NCI-H774 (cell line): ENCODE measurements at places on chromosomes 7 and 10.
A peak's percentile ranks its signal among the peaks of the same experiment; 100 is the strongest.

DNA sequence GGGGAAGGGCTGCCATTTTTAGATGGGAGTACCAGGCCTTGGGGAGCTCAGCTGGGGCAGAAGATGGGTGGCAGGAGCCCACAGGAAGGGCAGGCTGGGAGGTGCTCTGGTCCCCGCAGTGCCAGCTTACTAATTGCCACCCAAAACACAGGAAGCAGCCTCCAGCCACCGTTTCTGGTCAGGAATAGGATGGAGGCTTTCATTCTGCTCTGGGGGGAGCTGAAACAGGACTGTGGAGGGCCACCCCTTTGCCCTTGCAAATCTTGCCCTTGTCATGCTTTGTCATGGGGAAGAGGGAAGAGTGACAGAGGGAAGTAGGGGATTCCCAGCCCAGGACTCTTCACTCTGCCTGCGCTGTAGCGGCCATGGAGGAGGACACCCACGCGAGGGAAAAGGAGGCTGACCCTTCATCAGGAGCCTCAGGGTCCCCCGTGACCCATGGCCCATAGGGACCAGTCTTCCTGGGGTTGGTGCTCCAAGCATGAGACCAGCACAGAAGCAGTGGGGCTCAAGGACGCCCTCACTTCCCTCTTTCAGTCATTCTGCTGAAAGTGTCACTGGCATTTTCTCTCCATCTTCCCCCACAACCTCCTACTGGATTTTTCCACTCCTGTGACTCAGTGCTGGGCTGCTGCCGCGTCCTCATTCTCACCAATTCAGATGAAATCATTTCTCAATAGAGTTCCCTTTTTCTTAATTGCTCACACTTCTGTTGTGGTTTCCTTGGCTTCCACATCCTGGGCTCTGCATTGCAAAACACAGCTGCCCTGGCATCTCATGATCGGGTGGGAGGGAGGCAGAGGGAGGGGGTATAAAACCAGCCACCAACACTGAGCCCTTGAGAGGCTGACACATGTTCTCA lies 61.9 kb downstream of the MKI67 start:
- no peak for DNase-seq

DNA sequence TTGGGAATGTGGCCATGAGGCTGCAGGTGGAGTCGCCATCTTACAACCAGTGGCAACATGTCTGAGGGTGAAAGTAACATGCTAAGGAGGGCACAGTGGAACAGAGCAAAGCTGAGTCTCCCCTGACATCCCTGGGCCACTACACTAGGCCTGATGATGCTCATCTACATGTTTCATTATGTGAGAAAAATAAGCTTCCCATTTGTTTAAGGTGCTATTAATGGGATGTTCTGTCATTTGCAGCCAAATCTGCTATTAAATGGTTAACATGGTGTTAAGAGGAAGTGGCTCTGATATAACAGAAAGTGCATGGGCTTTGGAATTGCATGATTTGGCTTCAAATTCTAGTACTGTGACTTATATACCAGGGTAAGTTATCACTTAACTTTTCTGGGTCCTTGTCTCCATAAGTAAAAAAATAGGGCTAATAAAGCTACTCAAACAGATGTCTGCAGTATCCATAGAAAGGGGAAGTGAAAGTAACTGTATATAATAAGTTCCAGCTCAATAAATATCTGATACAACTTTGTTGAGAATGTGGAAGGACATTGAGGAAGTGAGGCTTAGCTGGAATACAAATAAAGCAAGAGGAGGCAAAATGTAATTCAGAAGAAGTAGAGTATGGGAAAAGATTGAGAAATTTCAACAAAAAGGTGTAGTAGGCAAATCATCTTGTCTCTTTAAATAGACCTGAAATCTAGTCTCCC lies 158.9 kb downstream of the RTKN2 start:
- DNase-seq: no peak

GRCh38 chr7:76294344-76295024 lies 8.0 kb upstream of the HSPB1 start:
- peak; percentile 86 for DNase-seq

DNA sequence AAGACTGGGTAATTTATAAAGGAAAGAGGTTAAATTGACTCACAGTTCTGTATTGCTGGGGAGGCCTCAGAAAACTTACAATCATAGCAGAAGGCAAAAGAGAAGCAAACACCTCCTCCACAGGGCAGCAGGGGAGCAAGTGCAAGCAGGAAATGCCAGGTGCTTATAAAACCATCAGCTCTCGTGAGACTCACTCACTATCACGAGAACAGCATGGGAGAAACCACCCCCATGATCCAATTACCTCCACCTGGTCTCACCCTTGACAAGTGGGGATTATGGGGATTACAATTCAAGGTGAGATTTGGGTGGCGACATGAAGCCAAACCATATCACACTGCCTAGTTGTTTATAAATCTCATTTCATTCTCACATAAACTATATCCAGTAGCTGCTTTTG lies 28.0 kb upstream of the CPN1 start:
- no peak for DNase-seq

DNA sequence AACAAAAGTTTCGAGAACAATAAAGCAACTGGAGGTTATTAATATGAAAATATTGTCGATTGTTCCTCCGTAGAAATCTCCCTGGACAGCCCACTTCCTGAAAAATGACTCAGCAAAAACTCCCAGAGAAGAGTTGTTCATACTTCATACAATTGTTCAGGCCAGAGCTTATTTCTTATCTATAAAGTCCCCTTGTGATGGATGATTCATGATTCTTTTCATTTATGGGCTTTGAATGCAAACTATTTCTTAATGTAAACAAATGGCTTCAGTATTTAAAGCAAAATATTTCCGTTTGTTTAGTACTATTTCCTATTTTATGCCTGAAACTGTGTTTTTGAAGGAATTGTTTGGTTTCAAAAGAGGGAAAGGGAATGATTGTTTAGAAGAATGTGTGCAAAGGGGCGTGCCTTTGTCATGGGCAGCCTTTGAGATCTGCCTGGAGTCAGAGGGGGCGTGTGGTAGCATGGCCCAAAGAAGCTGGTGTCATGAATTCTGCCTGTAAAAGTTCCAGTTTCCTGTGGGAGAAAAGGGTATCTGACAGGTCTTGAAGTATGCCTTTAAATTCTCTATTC lies 26.2 kb upstream of the EXOC6 start:
- DNase-seq: no peak

- DNase-seq: no peak
Observed at GRCh38 chr7:107691716-107692115, 31.1 kb downstream of the SLC26A4 start.

DNA sequence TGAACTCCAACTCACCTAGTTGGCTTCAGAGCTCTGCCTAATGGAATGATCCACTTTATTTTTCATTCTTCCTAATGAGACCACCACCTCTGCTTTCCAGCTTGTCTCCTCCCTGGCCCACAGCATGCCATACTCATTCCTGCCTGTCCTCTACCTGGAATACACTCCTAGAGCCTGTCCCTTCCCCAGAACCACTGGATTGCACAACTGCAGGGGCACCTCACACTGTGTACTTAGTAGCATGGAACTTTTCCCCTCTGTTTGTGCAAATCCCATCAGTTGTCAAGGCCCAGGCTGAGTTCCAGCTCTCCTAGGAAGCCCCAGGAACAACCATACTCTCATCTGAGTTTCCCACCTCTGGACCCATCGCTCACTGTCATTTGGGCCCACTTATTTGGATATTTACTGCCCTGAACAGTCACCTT lies 15.6 kb downstream of the ALDH18A1 start:
- no peak for DNase-seq

DNA sequence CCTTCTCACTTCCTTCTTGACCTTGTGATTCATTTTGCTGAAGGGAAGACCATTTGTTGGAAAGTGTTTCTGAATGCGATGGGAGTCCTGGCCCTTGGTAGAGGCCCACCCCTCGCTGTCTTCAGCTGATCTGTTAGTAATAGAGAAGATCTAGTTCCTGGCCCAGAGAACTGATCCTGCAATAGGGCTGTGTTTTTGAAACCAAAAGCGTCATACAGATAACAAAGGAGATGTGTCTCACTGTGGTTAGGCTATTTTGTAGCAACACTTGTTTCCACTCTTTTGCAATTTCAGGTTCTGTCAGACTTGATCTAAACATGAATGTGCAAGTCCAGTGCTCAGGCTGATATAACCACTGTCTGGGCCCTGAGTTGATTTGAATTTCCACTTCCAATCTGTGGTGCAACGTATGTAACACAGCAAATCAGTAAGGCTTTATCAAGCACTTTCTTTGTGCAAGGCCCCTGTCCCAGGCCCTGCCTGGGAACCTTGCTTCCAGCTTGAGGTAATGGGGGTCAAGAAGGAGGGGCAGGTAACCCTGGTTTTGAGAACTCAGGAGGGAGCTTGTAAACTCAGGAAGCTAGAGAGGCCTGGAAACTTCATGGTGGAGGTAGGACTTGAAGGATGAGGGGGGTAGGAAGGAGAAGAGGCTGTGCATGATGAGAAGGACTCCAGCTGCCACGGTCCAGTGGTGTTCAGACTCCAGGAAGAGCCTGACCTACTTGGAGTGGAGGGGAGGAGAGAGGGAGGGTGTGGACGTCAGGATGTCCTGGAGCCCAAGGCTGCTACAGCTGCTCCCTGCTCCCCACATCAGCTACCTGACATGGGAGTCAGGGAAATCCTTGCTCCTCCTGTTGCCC lies 42.2 kb upstream of the SRGN start:
- DNase-seq: no peak

DNA sequence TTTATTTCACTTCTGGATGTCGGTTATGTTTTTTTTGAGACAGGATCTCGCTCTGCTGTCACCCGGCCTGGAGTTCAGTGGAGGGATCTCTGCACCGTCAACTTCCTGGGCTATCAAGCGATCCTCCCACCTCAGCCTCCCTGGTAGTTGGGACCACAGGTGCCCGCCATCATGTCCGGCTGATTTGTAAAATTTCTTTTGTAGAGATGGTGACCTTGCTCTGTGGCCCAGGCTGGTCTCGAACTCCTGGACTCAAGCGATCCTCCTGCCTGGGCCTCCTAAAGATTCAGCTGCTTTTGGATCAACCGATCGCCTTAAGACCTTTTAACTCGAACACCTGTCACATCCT lies 606 bp upstream of the RABGEF1 start:
- DNase-seq: no peak

DNA sequence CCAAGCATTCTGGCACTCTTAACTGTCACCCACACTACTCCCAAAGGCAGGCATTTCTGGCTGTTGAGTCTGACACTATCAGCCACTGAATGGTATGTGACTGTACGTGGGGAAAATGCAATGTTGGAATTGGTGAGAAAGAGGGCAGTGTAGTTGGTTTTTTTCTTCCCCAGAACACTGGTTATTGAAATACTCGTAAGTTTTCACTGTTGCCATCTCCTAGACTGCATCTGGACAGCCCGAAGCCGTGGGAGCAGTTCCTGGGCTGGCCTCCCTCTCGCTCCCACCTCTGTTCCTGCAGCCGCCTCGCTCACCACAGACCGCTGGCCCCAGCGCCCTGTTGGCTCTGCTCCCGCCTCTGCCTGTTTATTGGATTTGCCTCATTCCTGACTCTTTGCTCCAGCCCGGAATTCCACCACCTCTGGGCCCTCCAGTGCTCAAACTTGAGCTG lies 5.7 kb downstream of the PLCE1 start:
- no peak for DNase-seq

DNA sequence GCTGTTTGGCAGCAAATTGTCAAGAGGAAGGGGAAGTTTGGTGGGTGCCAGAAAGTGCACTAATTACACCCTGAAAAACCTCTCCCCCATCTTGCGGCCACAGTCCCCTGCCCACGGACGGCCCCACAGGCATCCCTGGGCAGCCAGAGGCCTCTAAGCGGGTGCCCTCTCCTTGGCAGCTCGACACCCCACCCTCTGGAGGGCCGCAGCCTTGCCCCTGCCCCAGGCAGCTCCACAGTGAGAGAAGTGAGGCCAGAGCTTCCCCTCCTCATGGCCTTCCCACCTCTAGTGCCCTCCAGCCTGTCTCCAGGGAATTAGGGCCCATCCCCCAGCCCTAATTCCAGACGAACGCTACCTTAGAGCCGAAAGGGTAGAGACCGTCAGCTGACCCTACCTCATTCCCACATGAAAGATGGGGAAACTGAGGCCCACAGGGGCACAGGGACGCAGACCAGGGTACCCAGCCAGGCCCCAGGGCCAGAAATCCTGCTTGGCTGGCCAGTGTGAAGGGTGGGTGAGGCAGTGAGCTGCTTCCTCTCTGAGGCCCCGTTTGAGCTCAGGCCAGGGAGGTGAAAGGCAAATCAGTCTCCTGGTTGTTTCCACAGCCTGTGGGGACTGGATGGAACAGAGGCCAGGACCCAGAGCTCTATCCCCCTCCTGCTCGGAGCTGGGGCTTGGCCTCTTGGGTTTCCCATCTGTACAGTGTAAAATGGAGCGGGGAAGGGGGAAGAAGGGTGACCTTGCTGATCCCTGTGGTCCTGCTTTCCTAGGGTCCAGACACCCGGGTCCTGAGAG lies 10.0 kb downstream of the ZCCHC24 start:
- DNase-seq: no peak

GRCh38 chr7:149558149-149558861 lies 60.7 kb upstream of the ZNF746 start:
- no peak for DNase-seq

DNA sequence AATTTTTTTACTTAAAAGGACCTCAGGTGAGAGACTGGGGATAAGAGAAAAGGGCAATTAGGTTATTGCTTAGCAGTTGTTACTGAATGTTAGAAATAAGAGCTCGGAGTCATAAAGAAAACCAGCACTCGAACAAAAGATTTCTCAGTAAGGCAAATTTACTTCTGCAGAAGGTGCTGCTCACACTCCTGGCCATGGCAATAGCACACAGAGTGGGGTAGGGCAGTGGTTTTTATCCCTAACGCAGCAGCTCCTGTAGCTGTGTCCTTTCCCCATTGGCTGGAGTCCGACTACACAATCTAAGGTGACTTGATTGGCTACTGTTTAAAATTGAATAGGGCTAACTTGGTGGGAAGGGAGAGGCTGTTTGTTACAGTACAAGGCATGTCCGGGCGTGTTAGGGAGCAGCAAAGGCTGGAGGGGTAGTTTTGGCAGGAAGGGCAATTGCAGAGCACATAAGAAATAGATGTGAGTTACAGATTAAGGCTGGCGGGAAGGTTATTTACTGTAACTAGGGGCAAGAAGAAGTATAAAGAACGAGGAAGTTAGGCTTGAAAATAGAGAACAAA lies 112.1 kb downstream of the AKR1D1 start:
- DNase-seq: no peak

- no peak for DNase-seq
Observed at GRCh38 chr7:1320616-1321240, 88.1 kb downstream of the UNCX start.

- DNase-seq: no peak
Observed at GRCh38 chr10:30858499-30858898, 173.2 kb downstream of the ZNF438 start.

GRCh38 chr7:33876596-33877274 lies 28.6 kb upstream of the BMPER start:
- DNase-seq: no peak

GRCh38 chr10:32241946-32242345 lies 105.0 kb downstream of the EPC1 start:
- no peak for DNase-seq
